T-helper 17 cell (primary cell): ENCODE measurements at places on chromosomes 3 and 15.

DNA sequence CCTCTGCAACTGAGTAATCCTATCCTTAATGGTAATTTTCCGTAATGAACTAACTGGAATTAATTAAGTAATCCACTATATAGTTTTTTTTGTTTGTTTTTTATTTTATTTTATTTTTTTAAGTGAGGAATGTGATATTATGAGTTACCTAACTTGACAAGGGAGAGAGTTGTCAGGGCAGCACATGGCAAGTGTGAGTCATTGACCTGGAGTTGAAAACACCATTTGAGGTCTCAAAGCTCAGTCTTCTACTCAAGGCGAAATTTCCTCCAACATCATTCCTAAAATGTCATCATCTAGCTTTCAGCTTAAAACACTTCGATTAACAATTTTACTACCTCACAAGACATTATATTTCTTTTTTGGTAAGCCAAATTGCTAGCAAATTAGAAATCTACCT is 87.8 kb downstream of the NECTIN3 start:
- DNase-seq: no peak

DNA sequence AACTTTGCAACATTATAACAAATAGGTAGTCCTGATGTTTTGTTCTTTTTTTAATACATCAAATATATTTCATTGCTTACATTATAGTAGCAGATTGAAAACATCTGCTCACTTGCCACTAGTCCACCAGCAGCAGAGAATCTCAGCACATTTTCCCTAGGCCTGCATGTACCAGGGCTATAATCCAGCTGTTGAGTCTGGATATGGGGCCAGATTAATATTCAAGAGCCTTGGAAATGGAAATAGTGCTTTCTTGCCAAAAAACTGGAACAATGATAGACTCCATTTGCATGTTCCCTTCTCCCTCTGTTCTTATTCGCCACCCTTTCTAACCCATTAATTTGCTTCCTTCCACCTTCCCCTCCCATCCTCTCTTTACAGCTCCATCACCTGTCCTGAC is 288.0 kb downstream of the EPHA3 start:
- DNase-seq: no peak

GRCh38 chr3:120561251-120562045 is 34.7 kb upstream of the NDUFB4 start:
- DNase-seq: peak; percentile 33

DNA sequence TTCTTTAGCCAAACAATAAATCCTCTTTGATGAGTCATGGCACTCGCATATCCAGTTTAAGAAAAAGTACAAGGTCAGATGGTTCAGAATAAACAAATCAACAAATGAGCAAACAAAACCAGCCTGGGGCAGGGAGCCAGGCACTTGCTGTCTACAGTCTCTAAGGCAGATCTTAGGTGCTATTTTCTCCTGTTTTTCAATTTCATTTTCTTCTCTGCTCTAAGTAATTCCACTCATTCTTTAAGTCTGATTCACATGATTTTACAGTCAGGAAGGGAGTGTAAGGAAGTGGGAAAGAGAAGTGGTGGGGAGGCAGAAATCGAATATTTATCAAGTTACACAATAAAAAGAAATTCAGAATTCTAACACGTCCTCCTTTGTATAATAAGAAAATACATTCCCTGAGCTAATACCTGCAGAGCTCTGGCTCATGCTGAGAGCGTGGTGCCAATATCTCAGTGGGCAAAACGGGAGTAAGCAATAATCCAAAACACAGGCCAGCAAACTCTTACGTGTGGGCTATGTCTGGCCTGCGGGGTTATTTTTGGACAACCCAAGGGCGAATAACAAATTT is 298.6 kb downstream of the ADAMTS17 start:
- DNase-seq: no peak

GRCh38 chr15:88185584-88185983 is 71.0 kb downstream of the NTRK3 start:
- DNase-seq: no peak

DNA sequence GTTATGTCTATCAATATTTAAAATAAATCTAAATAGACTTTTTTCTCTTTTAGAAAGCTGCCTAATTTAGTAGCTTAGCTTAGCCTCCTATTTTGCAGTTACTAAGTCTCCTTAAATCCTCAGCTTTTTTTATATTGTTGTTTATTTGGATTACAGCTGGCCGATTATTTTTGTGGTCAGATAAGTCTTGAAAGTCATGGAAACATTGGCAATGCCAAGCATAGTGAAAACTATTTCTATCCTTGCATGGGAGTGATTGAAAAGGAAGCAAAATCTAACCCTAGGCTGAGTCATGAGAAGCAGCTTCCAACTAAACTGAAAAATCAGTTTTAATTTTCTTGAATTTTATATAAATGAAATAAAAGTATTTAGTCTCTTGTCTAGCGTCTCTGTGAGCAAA is 1063.0 kb upstream of the GBE1 start:
- no peak for DNase-seq

- DNase-seq: no peak
Measured at GRCh38 chr15:40238532-40239403, at the start of gene PAK6. Gene PAK6 (plus strand): TSS chr15:40239063. CDS start chr15:40264786, 25,723 bp downstream.

- DNase-seq: peak; percentile 24
Measured at GRCh38 chr15:28885630-28886430, at the start of gene APBA2. Gene APBA2 (plus strand): TSS chr15:28885974. CDS start chr15:29053885, 167,911 bp downstream.

GRCh38 chr3:190886945-190887344 is 24.5 kb upstream of the GMNC start:
- DNase-seq: no peak

GRCh38 chr3:114739627-114740026 is 407.5 kb downstream of the ZBTB20 start:
- DNase-seq: no peak

DNA sequence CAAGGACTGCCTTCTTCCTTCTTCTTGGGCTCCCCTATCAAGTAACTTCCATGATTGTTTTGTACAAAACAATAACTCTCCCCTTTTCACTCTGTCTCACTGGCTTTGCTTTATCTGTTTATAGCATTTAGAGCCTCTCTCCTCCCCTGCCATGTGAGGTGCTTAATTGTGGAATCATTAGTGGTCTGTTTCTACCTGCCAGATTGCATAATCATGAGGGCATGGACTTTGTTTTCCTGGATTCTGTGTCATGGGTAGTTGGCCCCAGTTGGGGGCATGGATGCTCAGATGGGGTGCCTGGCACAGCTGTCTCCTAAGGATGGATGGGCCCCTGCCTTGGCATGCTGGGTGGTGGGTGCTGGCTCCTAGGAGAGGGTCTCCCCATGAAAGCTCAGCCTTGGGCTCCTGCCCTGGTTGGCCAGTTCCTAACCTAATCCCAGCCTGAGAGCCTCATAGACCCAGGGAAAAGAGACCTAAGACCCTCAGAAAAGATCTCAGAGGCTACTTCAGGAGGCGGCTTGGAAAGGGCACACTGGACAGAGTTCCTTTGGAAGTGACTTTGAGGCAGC is 8.0 kb upstream of the CTXND1 start:
- DNase-seq: no peak

DNA sequence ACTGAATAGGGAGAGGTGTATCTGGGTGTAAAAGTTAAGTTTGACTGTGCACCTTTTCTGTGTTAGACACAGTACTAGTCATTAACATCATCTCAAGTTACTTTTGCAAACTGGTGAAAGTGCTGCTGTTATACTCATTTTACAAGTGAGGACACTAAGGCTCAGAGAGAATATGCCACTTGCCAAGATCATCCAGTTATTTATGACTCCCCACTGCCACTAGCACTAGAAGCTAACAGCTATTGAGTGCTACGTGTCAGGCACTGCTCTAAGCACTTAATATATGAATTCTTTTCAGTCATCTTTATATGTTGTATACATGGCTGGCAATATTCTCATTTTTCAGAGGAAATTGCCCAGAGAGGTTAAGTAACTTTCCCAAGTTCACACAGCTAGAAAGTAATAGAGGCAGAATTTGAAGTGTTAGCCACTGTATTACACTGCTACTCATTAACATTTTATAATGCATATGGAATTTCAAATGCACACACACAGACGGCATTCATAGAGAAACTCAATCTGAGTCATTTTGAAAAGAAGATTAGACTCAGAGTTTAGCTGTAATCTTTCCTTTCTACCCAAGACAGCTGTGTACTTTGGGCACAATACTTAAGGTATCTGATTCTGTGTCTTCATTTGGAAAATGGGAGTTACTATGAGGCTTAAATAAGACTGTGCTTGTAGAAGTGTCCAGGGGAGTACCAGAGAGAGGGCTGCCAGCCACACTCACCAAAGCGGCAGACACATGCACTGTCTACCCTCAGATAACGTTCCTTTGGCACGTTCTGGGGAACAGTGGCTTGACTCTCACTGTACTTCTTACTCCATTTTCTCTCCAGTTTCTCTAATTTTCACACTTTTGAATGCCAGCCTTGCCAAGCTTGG is 1.3 kb upstream of the MASP1 start:
- DNase-seq: no peak
